ENCODE measurements at places on chromosomes 13 and 19. TPM values are rescaled to one million over a fixed set of nuclear protein-coding genes. Genes with fewer than 3 reads are reported as not detected.

The MAST3 gene
- total RNA-seq, result 4.5 TPM

The TUBB4A gene
- not detected for total RNA-seq

The CD177 gene
- not detected for total RNA-seq

The IGFL3 gene
- total RNA-seq, result not detected

The SNRPD2 gene
- 796 TPM for total RNA-seq

The TEX26 gene
- total RNA-seq, result not detected

The DMKN gene
- 0.53 TPM for total RNA-seq

The CEACAM19 gene
- 4.9 TPM for total RNA-seq

The C19orf18 gene
- 0.25 TPM for total RNA-seq

The CEACAM3 gene
- not detected for total RNA-seq

The PALM gene
- 5.8 TPM for total RNA-seq

The DCT gene
- total RNA-seq, result under 0.01 TPM

The PET100 gene
- 45.7 TPM for total RNA-seq

The ZNF560 gene
- total RNA-seq, result 0.06 TPM

The DMRTC2 gene
- not detected for total RNA-seq

The CDC37 gene
- total RNA-seq, result 183 TPM

The LHB gene
- total RNA-seq, result not detected

The TMEM190 gene
- not detected for total RNA-seq

The CEACAM21 gene
- not detected for total RNA-seq

The CCL25 gene
- not detected for total RNA-seq

The DKKL1 gene
- not detected for total RNA-seq

The LRRC8E gene
- total RNA-seq, result 5.5 TPM

The ZNF90 gene
- 0.92 TPM for total RNA-seq

The OR10H1 gene
- not detected for total RNA-seq

The BCKDHA gene
- 23.1 TPM for total RNA-seq

The FGF21 gene
- not detected for total RNA-seq

The ZNF317 gene
- 11.1 TPM for total RNA-seq

The FFAR1 gene
- total RNA-seq, result not detected

The SLC8A2 gene
- not detected for total RNA-seq

The ZNF541 gene
- 0.13 TPM for total RNA-seq

The SBK2 gene
- not detected for total RNA-seq

The HAUS5 gene
- total RNA-seq, result 6.7 TPM

The CD79A gene
- not detected for total RNA-seq

The LGALS14 gene
- total RNA-seq, result not detected

The XAB2 gene
- total RNA-seq, result 19.3 TPM

The BAX gene
- total RNA-seq, result 48.5 TPM

The ZNF581 gene
- 13.4 TPM for total RNA-seq
